ENCODE measurements at places on chromosomes 6 and 20.

DNA sequence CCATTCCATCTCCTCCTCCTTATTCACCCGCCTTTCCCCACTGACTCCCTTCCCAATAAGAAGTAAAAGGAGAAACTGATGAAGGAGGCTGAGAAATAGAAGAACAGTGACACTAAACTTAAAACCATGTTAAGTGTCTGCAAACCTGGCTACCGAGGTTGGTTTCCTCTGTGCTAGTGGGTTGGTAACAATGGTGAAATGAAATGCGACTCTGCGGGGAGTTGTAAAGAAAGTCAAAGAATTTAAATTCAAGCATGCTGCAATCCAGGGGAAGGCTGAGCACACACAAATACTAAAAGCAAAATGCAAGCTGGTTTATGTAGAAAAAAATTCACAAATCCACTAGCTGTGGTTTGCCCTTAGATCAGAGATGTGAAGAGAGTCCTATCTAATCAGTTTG, 155.2 kb upstream of the PDE10A start:
- DNase-seq = no peak

DNA sequence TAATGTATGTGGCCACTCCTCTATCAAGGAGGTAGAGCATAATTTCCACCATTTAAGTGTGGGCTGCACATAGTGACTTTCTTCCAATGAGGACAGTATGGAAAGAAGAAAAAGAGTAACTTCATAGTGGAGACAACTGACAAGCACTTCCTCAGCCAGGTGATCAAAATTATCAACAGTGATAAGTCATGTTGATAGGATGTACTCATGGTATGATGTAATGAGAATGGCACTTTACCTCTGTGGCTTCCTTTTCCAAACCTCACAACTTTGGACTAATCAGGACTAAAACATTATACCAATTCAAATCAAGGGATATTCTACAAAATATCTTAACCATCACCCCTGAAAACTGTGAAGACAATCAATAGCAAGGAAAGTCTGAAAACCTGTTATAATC, 302.3 kb upstream of the CITED2 start:
- DNase-seq = no peak

GRCh38 chr6:84409911-84410310, 182.5 kb upstream of the CEP162 start:
- no peak for DNase-seq

DNA sequence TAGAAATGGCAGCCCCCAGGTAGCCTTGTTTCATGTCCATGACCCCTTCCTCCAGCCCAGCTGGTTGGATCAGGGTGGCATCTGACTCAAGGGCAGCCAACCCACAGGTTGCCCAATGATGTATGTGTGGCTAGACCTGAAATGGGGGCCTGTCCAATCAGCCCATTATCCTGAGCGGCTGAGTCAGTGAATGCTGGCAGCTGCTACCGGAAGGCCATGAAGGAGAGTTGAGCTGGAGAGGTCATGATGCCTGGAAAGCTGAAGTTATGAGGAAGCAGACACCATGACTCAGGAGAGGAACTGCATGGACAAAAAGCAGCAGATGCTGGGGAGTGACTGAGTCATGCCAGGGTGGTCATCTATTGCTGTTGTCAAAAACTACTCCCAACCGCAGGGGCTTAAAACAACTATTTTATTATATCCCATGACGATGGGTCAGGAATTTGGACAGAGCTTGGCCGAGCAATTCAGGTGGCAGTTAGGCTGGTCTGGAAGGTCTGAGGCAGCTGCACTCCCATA, 67.3 kb downstream of the MDGA1 start:
- DNase-seq = no peak

DNA sequence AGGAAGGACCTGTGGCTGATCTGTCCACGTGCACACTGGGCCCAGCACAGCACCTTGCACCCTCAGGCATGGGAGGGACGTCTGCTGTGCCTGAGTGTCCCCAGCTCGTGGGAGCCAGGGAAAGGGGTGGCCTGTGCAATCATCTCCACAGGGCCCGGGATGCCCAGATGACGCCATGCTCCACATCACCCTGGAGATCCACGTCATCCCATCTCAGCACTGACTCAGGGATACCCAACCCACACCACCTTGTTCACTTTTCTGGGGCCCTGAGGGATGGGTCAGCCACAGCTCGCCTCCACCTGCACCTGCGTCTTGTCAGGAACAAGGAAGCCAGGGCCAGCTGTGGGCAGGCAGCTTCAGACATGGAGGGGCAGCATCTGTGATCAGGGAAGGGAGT, 48.2 kb downstream of the RAB44 start:
- DNase-seq = no peak

DNA sequence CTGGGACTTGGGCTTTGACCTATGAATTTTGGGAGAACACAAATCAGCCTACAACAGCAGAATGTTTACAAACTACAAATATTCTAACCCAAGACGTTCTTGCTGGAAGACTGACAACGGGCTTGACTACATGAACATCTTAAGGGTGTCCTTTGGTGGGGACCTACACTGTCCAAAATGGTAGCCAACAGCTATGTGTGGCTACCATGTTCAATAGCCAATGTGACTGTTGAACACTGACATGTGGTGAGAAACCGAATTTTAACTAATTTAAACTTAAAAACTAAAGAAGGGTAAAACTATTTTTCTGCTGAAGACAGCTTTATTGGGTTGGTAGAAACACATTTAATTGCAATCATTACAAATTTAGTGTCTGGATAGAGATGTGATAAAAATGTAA, 30.1 kb downstream of the LINC00237 start:
- DNase-seq = no peak
